Osteoblast (primary cell): ENCODE measurements at places on chromosomes 5 and 9. TPM values are rescaled to one million over a fixed set of nuclear protein-coding genes. Genes with fewer than 3 reads are reported as not detected.

- DNase-seq = no peak
Observed at GRCh38 chr9:94199776-94200175, 59.3 kb upstream of the ZNF169 start.

GRCh38 chr5:173703466-173703865, 87.0 kb upstream of the BOD1 start:
- no peak for DNase-seq

GRCh38 chr5:169280286-169280685, 20.7 kb downstream of the SLIT3 start:
- no peak for DNase-seq

GRCh38 chr5:81418606-81419005, 24.7 kb upstream of the ACOT12 start:
- DNase-seq = no peak

- DNase-seq = no peak
Observed at GRCh38 chr5:124869426-124870033, 123.1 kb upstream of the ZNF608 start.

- DNase-seq = no peak
Observed at GRCh38 chr5:117246424-117246823, 671.8 kb upstream of the SEMA6A start.

- no peak for DNase-seq
Observed at GRCh38 chr9:87406543-87407166, 91.0 kb upstream of the DAPK1 start.

GRCh38 chr9:128684325-128685199, 4.5 kb upstream of the SET start:
- peak; percentile 98 for DNase-seq

GRCh38 chr9:24210641-24211040, 335.1 kb downstream of the IZUMO3 start:
- no peak for DNase-seq

DNA sequence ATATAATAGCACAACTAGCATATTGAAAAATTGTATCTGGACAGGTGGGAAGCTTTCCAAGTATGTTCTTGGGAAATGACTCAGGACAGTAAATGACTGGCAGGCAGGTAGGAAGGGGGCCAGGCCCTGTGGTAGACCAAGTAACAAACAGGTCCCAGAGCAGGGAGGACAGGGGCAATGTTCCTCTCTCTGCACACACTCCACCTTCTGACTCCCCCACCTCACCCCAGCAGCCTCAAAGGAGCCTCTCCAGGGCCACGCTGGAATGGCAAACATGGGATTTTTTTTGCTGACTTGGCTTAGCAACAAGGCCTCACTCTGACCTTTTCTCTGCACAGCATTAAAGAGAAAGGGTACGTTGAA, 31.1 kb upstream of the IQGAP2 start:
- no peak for DNase-seq

GRCh38 chr9:99986642-99987041, 80.2 kb downstream of the STX17 start:
- no peak for DNase-seq

- no peak for DNase-seq
Observed at GRCh38 chr9:71115448-71115975, 5.9 kb downstream of the TRPM3 start.

GRCh38 chr9:89361816-89362646, 43.7 kb downstream of the SECISBP2 start:
- peak; percentile 50 for DNase-seq

- peak; percentile 78 for DNase-seq
Observed at GRCh38 chr9:111891910-111892499, 4.6 kb upstream of the UGCG start.

GRCh38 chr5:91332267-91333045, 50.7 kb downstream of the ARRDC3 start:
- DNase-seq = no peak

DNA sequence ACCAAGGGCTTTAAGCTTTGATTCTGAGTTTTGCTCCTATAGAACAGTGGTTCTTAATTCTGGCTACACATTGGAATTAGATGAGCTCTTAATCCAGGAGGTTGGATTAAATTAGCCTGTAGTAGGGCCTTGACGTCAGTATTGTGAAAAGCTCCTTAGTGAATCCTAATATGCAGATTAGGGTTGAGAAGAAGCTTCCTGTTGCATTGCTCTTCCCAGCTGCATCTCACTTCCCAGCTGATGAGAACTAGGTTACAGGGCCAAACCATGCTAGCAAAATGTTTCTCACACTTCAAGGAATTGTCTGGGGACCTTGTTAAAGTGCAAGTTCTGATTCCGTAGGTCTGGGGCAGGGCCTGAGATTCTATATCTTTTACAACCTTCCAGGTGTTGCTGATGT, 300.0 kb downstream of the ZSWIM6 start:
- no peak for DNase-seq

Gene TEX10
- 29.3 and 35.9 TPM in 2 replicates for total RNA-seq

Gene KIF27
- total RNA-seq = 6.2 TPM in 2 replicates

Gene GALNT12
- 10.1 and 11.8 TPM in 2 replicates for total RNA-seq

Gene ZDHHC11B
- not detected in 2 replicates for total RNA-seq

Gene CXCL14
- total RNA-seq = not detected in 2 replicates

Gene PCDHA7
- total RNA-seq = 0.59 and 0.72 TPM in 2 replicates

Gene CTXN3
- not detected in 2 replicates for total RNA-seq

Gene TMEM38B
- total RNA-seq = 22.4 and 25.0 TPM in 2 replicates
